Tibial nerve (tissue), 4 donors: ENCODE measurements at places on chromosomes 6 and 20. TPM values are rescaled to one million over a fixed set of nuclear protein-coding genes. Genes with fewer than 3 reads are reported as not detected.

- no peaks in the 10 kb centered on the region for H3K36me3 ChIP-seq
- no peaks in the 10 kb centered on the region for H3K27me3 ChIP-seq
- DNase-seq, result no peak
These were observed 38.2 kb upstream of the HDAC2 start for GRCh38 chr6:114009192-114009591.

- H3K4me3 ChIP-seq, result no peak overlapping the region
- DNase-seq, result no peak
- H3K36me3 ChIP-seq, result no peaks in the 10 kb centered on the region
- no peak overlapping the region for H3K27ac ChIP-seq
- no peaks in the 10 kb centered on the region for H3K27me3 ChIP-seq
- H3K4me1 ChIP-seq, result no peaks in the 10 kb centered on the region
These were observed 300.2 kb downstream of the SOX4 start for GRCh38 chr6:21893793-21894192.

GRCh38 chr6:144471986-144472385 is 186.9 kb downstream of the UTRN start:
- no peak overlapping the region for H3K4me3 ChIP-seq
- peaks cover 34% of the 10 kb centered on the region for H3K4me1 ChIP-seq
- H3K27me3 ChIP-seq, result no peaks in the 10 kb centered on the region
- H3K36me3 ChIP-seq, result no peaks in the 10 kb centered on the region
- DNase-seq, result no peak
- no peak overlapping the region for H3K27ac ChIP-seq

GRCh38 chr6:65633501-65633900 is 73.5 kb downstream of the EYS start:
- H3K27me3 ChIP-seq, result no peaks in the 10 kb centered on the region
- H3K27ac ChIP-seq, result no peak overlapping the region
- no peak overlapping the region for H3K4me3 ChIP-seq
- DNase-seq, result no peak
- no peaks in the 10 kb centered on the region for H3K4me1 ChIP-seq
- H3K36me3 ChIP-seq, result peaks cover 2% of the 10 kb centered on the region

- H3K36me3 ChIP-seq, result no peaks in the 10 kb centered on the region
These were observed 149.4 kb upstream of the MLIP start for GRCh38 chr6:53961679-53962370.

DNA sequence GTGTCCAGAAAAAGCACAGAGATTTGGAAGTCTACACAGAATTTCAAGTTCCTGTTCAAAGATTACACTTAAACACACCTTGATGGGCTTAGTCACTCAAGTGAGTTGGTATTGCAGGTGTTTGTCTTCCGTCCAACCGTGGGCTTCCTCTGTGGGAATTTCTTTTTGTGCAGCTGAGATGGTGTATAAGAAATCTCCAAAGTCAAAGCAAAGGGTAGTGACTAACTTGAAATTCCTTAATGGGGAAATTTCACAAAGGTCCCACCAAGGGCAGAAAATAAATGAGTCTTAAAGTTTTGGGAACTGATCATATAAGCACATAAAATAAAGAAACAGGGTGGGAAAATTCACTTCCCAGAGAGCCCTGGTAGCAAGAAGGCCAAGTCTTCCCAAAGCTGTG is 102.0 kb upstream of the TNFAIP3 start:
- H3K27ac ChIP-seq, result no peak overlapping the region
- no peak for DNase-seq
- H3K4me1 ChIP-seq, result no peaks in the 10 kb centered on the region
- no peak overlapping the region for H3K4me3 ChIP-seq

DNA sequence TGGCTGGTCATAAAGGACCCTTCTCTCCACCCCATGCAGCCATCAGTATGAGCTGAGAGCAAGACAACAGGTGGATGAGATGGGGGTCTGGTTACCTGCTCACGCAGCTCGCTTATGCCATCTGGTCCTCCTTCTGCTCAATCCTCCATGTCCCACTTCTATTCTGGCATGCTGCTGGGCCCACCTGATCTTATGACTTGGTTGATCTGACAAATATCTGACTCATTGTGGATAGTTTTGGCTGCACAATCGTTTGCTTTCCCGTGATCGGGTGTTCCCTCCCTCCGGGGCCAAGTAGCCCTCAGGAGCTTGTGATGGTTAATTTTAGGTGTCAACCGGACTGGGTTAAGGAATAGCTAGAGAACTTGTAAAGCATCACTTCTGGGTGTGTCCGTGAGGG is 26.6 kb upstream of the ELMO2 start:
- DNase-seq, result no peak
- H3K27me3 ChIP-seq, result no peaks in the 10 kb centered on the region
- H3K27ac ChIP-seq, result no peak overlapping the region
- H3K4me1 ChIP-seq, result no peaks in the 10 kb centered on the region

DNA sequence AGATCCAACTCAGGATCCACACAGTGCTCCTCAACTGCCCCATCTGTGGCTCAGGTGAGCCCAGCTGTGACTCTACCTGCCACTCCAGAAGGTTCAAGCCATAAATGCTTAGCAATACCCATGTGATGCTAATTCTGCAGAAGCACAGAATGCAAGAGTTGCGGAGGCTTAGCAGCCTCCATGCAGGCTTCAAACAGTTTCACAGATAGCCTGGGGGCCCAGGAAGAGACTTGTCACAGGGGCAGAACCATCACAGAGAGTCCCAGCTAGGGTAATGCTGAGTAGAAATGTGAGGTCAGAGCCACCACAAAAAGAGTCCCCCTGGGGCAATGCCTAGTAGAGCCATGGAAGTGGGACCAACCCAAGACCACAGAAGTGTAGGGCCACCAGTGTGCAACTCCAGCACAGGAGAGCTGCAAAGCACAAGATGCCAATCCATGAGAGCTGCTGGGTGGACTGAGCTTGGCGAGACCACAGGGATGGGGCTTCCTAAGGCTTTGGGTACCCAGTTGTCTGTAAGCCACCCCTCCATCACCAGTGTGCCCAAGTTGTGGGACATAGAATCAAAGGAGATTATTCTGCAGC is 283.9 kb downstream of the UBE3D start:
- DNase-seq, result no peak
- H3K27ac ChIP-seq, result no peak overlapping the region
- no peak overlapping the region for H3K4me3 ChIP-seq
- H3K4me1 ChIP-seq, result no peaks in the 10 kb centered on the region
- no peaks in the 10 kb centered on the region for H3K27me3 ChIP-seq

DNA sequence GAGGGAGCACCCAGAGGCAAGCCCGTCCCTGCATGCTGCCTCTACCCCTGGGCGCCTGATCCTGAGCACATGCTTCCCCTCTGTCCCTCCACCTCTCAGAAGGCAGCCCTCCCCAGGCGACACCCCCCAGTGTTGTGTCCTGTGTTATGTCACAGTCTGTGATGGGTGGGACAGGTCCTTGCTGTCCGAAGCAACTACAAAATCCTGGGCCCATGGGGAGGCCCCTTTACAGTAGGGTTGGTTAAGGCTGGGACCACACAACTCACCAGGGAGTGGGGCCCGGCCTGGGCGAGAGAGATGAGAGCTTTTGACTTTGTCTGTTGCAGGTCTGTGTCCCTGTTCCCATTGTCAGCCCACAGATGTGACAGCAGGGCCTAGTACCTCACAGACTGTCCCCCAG is 78.0 kb downstream of the DHX35 start:
- H3K27me3 ChIP-seq, result no peaks in the 10 kb centered on the region
- H3K36me3 ChIP-seq, result peaks cover 2% of the 10 kb centered on the region
- DNase-seq, result no peak
- no peak overlapping the region for H3K4me3 ChIP-seq
- no peak overlapping the region for H3K27ac ChIP-seq

DNA sequence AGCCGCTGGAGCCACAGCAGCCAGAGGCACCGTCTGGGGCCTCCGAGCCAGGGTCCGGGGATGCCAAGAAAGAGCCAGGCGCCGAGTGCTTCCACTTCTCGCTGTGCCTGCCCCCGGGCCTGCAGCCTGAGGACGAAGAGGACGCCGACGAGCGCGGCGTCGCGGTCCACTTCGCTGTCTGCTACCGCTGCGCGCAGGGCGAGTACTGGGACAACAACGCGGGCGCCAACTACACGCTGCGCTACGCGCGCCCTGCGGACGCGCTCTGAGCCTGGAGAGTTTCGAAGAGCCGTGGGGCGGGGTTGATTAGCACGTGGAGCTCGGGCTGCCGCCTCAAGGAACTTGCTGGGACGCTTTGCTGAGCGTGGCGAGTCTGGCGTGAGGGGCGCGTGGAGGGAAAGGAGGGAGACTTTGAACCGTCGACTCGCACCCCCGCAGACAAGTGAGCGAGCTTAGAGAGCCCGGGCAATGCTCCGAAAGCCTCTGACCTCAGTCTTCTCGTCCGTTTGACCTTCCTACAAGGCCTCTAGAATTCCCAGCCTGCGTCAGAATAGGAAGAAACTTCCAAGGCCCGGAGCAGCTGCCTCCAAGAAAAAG is 1.3 kb downstream of the PPP1R3G start:
- peaks cover 19% of the 10 kb centered on the region for H3K4me1 ChIP-seq
- H3K36me3 ChIP-seq, result no peaks in the 10 kb centered on the region
- no peak overlapping the region for H3K27ac ChIP-seq
- no peaks in the 10 kb centered on the region for H3K27me3 ChIP-seq
- DNase-seq, result no peak

DNA sequence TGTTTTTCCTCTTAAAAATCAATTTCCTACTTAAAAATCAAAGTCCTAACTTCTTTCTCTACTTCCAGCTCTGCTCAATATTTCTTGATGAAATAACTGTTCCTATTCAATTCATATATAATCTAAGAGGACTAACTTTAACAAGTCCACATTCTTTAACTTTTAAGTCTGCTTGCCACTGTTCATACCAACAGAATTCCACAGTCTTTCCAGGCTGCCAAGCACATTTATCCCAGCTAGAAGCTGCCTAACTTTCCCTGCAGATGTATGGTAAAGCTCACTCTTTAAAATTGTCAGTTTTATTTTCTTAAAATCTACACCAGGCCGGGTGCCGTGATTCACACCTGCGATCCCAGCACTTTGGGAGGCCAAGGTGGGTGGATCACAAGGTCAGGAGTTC is 11.5 kb downstream of the CALHM6 start:
- H3K36me3 ChIP-seq, result no peaks in the 10 kb centered on the region
- H3K27ac ChIP-seq, result no peak overlapping the region
- no peak overlapping the region for H3K4me3 ChIP-seq

GRCh38 chr6:97147421-97147820 is 135.6 kb downstream of the MMS22L start:
- no peak for DNase-seq
- H3K27me3 ChIP-seq, result no peaks in the 10 kb centered on the region
- peaks cover 13% of the 10 kb centered on the region for H3K36me3 ChIP-seq
- H3K4me3 ChIP-seq, result no peak overlapping the region

DNA sequence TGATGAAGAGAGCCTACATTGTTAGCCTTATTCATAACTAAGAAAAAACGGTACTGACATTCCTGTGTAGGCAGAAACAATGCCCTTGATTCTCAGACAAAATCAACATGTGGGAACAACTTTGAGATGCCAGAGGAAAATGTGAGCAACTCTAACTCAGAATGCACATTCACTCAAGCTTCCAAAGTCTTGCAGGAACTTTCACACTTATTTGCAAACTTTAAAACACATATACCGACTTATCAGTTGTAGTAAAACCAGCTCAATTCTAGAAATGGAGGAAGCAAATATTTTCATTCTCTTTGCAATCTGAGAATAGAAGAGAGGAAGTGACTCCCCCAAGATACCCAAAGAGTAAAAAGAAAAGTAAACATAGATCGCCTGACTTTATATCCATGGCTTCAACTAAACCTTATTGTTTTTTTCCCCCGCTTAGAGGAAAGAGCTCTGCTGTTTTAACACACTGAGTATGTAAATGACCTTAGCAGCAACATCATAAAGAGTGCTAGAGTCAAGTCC is 117.6 kb downstream of the EPB41L2 start:
- H3K36me3 ChIP-seq, result no peaks in the 10 kb centered on the region
- no peaks in the 10 kb centered on the region for H3K27me3 ChIP-seq
- H3K4me3 ChIP-seq, result peak overlapping the region; percentile 16

GRCh38 chr20:3894796-3895195 is 5.6 kb downstream of the PANK2 start:
- no peak overlapping the region for H3K4me3 ChIP-seq
- H3K4me1 ChIP-seq, result peaks cover 66% of the 10 kb centered on the region
- H3K36me3 ChIP-seq, result no peaks in the 10 kb centered on the region
- no peak overlapping the region for H3K27ac ChIP-seq
- no peak for DNase-seq
- no peaks in the 10 kb centered on the region for H3K27me3 ChIP-seq

DNA sequence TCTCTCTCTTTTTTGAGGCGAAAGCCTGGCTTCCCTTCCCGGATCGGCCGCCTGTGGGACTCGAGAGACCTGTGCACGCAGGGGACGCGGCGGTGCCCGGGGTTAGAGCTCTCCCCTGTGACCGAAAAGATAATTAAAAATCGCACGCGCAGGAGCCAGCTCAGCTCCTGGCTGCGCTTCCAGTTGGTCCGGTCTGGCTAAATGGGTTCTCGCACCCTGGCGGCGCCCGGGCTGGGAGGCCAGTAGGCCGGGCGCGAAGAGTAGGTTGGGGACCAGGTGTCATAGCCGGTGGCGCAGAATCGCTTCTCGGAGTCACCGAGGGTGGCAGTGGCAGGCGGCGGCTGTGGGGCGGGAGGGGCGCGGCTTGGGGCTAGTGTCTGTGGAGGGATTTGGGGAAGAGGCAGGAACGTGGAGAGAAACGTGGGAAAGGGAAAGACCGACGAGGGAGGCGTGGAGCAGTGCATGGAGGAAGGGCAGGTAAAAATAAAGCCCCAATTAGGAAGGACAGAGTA is 41.9 kb upstream of the SUPT3H start:
- peak overlapping the region; percentile 23 for H3K4me3 ChIP-seq
- no peaks in the 10 kb centered on the region for H3K27me3 ChIP-seq
- peak; percentile 30 for DNase-seq

- no peaks in the 10 kb centered on the region for H3K27me3 ChIP-seq
- H3K4me1 ChIP-seq, result no peaks in the 10 kb centered on the region
- no peaks in the 10 kb centered on the region for H3K36me3 ChIP-seq
- H3K4me3 ChIP-seq, result no peak overlapping the region
- H3K27ac ChIP-seq, result no peak overlapping the region
- no peak for DNase-seq
These were observed 646.3 kb downstream of the UTRN start for GRCh38 chr6:144931172-144932035.

- DNase-seq, result no peak
- H3K27me3 ChIP-seq, result no peaks in the 10 kb centered on the region
- H3K4me3 ChIP-seq, result no peak overlapping the region
- H3K4me1 ChIP-seq, result no peaks in the 10 kb centered on the region
- no peak overlapping the region for H3K27ac ChIP-seq
These were observed 20.7 kb downstream of the FILIP1 start for GRCh38 chr6:75472885-75473284.

GRCh38 chr6:31473244-31473643 is 24.7 kb upstream of the MICB start:
- no peaks in the 10 kb centered on the region for H3K27me3 ChIP-seq
- H3K36me3 ChIP-seq, result no peaks in the 10 kb centered on the region
- no peak overlapping the region for H3K27ac ChIP-seq
- no peaks in the 10 kb centered on the region for H3K4me1 ChIP-seq
- no peak overlapping the region for H3K4me3 ChIP-seq

The ANKRD66 gene
- total RNA-seq, result not detected

The LAMA2 gene
- 203 TPM for total RNA-seq

The TRDN gene
- total RNA-seq, result 0.30 TPM

The ZCCHC3 gene
- 12.0 TPM for total RNA-seq

The WFDC10B gene
- not detected for total RNA-seq

The DEFB116 gene
- not detected for total RNA-seq

The LBP gene
- total RNA-seq, result not detected

The GLP1R gene
- 2.0 TPM for total RNA-seq

The BPI gene
- total RNA-seq, result not detected

The HLA-DPA1 gene
- 179 TPM for total RNA-seq

The HTR1E gene
- total RNA-seq, result not detected
